ENCODE measurements at places on chromosomes 4 and X.
A peak's percentile ranks its signal among the peaks of the same experiment; 100 is the strongest.

DNA sequence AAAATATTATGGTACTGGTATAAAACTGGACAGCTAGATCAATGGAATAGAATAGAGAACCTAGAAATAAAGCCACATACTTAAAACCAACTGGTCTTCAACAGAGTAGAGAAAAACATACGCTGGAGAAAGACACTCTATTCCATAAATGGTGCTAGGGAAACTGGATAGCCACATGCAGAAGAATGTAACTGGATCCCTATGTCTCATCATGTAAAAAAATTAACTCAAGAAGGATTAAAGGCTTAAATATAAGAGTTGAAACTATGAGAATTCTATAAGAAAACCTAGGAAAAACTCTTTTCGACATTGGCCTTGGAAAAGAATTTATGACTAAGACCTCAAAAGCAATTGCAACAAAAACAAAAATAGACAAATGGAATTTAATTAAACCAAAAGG, 114.6 kb downstream of the PCDH18 start:
- DNase-seq = no peak

DNA sequence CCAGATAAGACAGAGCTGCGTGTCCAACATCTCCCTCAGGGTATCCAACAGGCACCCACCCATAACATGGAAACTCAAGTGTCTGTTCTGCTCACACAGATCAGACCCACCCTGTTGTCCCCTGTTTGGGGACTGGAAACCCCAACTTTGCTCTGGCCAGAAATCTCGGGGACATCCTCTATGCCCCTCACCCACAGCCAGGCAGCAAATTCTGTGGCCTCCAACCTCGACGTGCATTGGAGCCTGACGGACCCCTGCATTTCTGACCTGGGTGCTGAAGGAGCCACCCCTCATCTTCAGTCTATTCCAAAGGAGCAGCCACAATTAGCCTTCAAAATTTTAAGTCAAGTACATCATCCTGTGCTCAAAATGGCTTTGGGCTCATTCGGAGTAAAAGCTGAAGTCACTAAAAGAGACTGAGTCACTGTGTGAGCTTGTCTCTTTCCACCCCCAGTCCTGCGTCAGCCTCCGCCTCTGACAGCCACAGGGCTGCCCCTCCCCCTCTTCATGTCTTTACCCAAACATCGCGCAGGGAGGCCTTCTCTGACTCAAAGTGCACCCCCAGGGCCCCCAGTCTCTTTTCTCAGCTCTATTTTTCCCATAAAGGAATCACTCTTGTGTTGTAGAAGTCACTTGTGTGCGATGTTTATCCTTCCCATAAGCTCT, 24.4 kb upstream of the PDE6B start:
- no peak for DNase-seq

DNA sequence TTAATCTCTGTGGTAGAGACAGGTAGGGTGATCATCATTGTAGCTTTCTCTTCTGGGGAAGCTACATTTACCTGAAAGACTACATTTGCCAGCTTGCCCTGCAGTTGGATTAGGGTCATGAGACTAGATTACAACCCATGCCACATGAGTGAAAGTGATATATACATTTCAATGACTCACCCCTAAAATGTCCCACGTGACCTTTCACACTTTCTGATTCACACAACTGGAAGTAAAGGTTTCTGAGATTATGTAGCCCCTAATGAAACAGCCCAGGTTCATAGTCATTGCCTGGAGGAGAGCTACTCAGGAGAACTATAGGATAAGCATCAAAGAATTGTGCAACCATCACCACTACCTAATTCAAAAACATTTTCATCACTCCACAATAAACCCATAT, 17.8 kb downstream of the PDCL2 start:
- no peak for DNase-seq

DNA sequence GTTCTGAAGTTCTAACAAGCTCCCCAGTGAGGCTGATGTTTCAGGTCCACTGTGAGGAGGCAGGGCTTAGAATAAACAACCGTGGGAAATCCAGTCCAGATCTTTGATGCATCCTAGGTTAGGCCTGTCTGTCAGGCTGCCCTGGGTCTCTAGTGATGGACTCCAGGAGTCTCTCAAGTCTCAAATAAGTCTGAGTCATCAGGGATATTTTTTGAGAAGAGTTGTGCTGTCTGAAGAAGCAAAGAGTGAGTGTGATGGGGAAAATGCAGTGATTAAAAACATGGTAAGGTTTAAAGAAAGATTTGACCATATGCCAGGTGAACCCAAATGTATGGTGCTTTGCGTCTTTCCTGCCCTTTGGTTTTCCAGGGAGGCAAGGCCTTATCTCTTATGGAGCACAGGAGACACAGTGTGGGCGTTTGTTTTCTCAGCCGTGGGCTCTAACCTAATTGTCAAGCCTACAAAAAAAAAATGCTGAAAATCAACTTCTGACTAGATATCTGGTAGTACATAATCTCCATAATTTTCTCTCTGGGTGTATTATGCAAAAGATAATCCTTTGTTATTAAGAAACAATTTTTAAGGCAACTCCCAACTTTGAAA, 100.7 kb downstream of the PTTG2 start:
- DNase-seq = no peak

GRCh38 chr4:25863347-25863784, 578 bp upstream of the SEL1L3 start:
- peak; percentile 71 for DNase-seq

- no peak for DNase-seq
Measured at GRCh38 chrX:18065956-18066355, 154.7 kb downstream of the BEND2 start.

GRCh38 chrX:28205905-28206304, 224.7 kb upstream of the DCAF8L1 start:
- DNase-seq = peak; percentile 30

- no peak for DNase-seq
Measured at GRCh38 chr4:189121336-189121735, 819.3 kb upstream of the FRG1 start.

- no peak for DNase-seq
Measured at GRCh38 chr4:110132816-110133719, 65.3 kb downstream of the ELOVL6 start.

- DNase-seq = no peak
Measured at GRCh38 chr4:125184116-125184515, 130.6 kb upstream of the FAT4 start.

DNA sequence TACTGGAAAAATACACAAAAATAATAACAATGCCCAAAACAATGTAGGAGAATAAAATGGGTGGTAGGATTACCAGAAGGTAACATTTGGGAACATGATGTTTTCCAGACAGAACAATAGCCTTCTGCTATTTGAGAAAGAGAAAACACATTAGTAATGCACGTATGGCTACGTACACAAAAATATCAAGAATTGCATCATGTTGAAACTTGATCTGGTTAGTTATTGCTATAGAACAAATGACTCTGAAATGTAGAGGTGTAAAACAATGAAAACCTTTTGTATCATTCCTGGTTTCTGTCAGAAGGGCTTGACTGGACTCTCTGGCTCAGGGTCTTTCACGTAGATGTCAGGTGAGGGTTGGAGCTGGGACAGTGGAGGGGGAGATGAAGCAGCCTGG, 1040.0 kb downstream of the FAT4 start:
- no peak for DNase-seq

DNA sequence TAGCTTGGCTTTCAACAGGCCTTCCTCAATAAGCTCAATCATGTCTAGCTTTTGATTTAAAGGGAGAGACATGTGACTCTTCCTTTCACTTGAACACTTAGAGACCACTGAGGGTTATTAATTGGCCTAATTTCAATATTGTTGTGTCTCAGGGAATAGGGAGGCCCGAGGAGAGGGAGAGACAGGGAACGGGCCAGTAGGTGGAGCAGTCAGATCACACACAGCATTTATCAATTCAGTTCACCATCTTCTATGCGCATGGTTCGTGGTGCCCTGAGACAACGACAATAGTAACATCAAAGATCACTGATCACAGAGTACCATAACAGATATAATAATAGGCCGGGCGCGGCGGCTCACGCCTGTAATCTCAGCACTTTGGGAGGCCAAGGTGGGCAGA, 17.8 kb downstream of the ZNF81 start:
- peak; percentile 34 for DNase-seq

DNA sequence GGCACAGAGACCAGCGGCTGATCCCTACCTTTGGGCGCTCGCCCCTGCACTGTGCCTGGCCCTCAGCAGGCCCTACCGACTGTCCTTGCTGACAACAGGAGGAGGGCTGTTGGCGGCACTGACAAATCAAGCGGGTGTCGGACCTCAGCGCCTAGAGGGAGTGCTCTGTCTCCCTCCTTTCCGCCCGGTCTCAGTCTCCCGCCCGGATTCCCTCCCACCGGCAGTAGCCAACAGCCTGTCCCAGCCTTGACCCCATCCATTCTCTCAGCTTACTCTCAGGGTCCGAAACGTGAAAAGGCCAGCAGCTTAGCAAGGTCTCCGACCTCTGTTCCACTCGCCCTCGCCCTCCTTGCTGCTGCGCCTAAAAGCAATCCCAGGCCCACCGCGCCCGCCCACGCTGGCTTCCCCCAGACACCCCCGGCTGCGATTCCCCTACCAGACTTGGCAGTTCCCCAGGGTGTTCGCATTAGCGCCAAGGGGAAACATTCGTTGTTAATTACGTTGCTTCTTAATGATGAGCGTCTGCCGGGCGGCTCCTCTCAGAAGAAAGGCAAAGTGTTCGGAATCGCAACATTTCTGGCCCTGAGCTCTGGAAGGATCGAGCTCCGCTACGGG, 96.2 kb downstream of the SOWAHB start:
- DNase-seq = peak; percentile 77

DNA sequence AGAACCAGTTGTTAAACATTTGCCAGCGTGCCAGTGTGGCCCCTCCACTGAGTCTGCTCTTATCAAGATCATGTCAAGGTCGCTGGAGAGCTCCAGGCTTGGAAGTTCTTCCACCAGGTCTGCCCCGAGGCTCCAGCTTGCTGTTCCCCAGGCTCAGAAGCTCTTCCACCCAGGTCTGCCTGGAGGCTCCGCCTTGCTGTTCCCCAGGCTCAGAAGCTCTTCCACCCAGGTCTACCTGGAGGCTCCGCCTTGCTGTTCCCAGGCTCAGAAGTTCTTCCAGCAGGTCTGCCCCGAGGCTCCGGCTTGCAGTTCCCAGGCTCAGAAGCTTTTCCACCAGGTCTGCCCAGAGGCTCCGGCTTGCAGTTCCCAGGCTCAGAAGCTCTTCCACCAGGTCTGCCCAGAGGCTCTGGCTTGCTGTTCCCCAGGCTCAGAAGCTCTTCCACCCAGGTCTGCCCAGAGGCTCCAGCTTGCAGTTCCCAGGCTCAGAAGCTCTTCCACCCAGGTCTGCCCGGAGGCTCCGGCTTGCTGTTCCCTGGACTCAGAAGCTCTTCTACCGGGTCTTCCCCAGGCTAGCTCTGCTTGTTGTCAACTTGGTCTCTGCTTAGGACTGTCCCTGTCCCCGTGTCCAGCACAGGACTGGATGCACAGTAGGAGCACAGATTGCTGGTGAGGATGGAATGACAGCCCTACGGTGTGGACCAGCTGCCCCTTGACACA, 54.4 kb downstream of the HMX1 start:
- no peak for DNase-seq

DNA sequence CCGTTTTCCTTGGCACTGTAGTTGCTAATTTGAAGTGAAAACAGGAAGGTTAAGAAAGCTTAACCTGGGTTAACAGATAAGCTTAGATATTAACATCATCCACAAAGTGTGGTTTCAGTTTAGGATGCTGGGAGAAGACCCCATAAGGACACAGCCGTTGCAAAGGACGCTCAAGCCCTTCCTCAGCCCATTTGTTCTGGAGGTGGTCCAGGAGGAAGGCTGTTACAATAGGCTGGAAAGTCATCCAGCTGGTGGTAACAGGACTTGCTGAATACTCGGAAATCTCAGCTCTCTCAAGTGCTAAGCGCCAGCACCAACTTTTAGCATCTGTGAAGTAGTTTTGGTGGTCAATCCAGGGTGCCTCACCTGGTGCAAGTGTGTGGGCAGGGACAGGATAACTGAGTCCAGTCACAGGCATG, 14.2 kb downstream of the CHST7 start:
- DNase-seq = no peak

GRCh38 chrX:118251271-118251670, 94.6 kb upstream of the WDR44 start:
- DNase-seq = no peak

GRCh38 chrX:148380650-148381561, 119.5 kb upstream of the AFF2 start:
- DNase-seq = no peak

GRCh38 chrX:45267007-45267406, 66.3 kb upstream of the DIPK2B start:
- no peak for DNase-seq

DNA sequence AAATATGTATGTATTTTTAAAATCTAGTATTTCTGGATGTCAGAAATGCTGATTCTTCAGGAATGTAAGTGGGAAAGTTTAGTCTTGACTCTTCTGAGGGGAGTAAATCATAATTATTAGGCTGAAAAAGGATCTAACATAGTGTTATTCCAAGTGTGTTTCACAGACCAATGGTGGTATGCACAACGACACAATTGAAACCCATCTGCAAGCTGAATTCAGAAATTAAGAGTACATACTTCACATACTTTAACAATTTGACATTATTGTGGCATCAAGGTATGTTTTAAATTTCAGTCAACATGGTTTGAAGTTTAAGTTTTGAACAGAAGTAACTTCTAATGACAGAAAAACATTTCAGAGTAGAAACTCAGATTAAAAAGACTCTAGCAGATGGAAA, 236.7 kb downstream of the SLC7A11 start:
- DNase-seq = no peak

- no peak for DNase-seq
Measured at GRCh38 chr4:7403001-7403400, 31.7 kb downstream of the PSAPL1 start.

GRCh38 chr4:10773010-10773409, 88.4 kb upstream of the CLNK start:
- no peak for DNase-seq

GRCh38 chr4:2489841-2490552, 21.1 kb downstream of the RNF4 start:
- no peak for DNase-seq

DNA sequence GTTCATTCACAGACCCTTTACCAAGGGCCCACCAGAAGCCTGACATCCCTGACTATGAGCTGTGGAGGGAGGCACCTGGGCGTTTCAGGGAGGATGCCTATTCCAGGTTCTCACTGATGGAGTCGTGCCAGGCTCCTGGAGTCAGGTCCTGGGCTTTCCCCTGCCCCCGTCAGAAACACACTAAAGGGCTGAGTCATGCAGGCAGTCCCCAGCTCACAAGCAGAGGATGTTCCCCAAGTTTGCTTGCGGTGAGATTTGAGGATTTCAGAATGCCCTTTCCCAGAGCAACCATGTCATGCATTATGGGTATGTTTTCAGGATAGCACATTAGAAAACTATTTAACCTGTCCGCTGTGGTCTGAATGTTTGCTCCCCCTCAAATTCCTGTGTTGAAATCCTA, 45.2 kb downstream of the FHDC1 start:
- no peak for DNase-seq

DNA sequence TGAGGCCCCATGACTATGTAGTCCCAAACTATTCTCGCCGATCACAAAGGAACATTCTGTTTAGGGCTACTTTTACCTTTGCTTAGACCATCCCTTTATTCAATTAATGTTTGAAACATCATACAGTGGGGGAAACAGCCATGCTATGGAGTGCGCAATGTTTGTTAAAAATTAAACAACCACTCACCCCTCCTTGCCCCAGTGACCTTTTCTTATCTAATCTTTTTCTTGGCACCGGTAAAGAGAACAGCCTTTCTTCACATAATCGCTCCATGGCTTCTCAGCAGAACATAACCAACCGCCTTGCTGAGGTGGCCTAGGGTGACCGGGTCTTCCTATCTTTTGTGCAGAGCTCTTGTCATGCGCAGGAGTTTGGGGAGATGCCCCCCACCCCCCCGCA, 152.6 kb downstream of the VCX3A start:
- no peak for DNase-seq

- DNase-seq = no peak
Measured at GRCh38 chr4:147029296-147029695, 83.6 kb upstream of the TTC29 start.

- DNase-seq = no peak
Measured at GRCh38 chr4:125801373-125801772, 486.6 kb downstream of the FAT4 start.

All from H9 (cell line).